ENCODE measurements at places on chromosomes 2 and 18. TPM values are rescaled to one million over a fixed set of nuclear protein-coding genes. Genes with fewer than 3 reads are reported as not detected.

Gene HK2
- 175 TPM for total RNA-seq

Gene ARHGAP15
- not detected for total RNA-seq

Gene KANSL1L
- 8.7 TPM for total RNA-seq

Gene ALPP
- total RNA-seq: not detected

Gene RUFY4
- total RNA-seq: not detected

Gene GAREM1
- total RNA-seq: 10.0 TPM

Gene SRD5A2
- under 0.01 TPM for total RNA-seq

Gene EFHD1
- not detected for total RNA-seq

Gene SP5
- not detected for total RNA-seq

Gene ALPI
- not detected for total RNA-seq

Gene CNDP1
- not detected for total RNA-seq

Gene TUBA3E
- not detected for total RNA-seq

Gene KCNG2
- total RNA-seq: not detected

Gene BOLL
- total RNA-seq: not detected

Gene IL1F10
- not detected for total RNA-seq

Gene AMER3
- under 0.01 TPM for total RNA-seq

Gene SERPINB4
- 15.7 TPM for total RNA-seq

Gene HTR2B
- total RNA-seq: 0.13 TPM

Gene VWC2L
- total RNA-seq: not detected

Gene COL4A3
- total RNA-seq: under 0.01 TPM

Gene KCNS3
- 3.7 TPM for total RNA-seq

Gene PPP4R3B
- 57.7 TPM for total RNA-seq

Gene MYO7B
- not detected for total RNA-seq

Gene CIB4
- not detected for total RNA-seq

Gene ZSWIM2
- total RNA-seq: not detected

Gene AOX1
- total RNA-seq: 15.7 TPM

Gene DYSF
- total RNA-seq: under 0.01 TPM

Gene UGT1A8
- total RNA-seq: under 0.01 TPM

Gene KCNE4
- total RNA-seq: 0.26 TPM

Gene SETBP1
- 1.3 TPM for total RNA-seq

Gene TMEM37
- total RNA-seq: not detected

Gene GCKR
- not detected for total RNA-seq

Gene MOCOS
- total RNA-seq: 37.0 TPM

Gene ADI1
- 21.9 TPM for total RNA-seq

Gene AGXT
- total RNA-seq: not detected

Gene CXCR1
- not detected for total RNA-seq

Gene NTSR2
- total RNA-seq: not detected

Gene TTN
- under 0.01 TPM for total RNA-seq

Gene SLC9A2
- total RNA-seq: under 0.01 TPM

Gene UGT1A4
- 2.9 TPM for total RNA-seq

Gene GKN1
- total RNA-seq: not detected

Gene CPO
- total RNA-seq: 0.13 TPM

Gene CD8A
- under 0.01 TPM for total RNA-seq

Gene SPRED2
- total RNA-seq: 3.4 TPM

Gene CCDC74B
- 0.38 TPM for total RNA-seq

Gene UGGT1
- total RNA-seq: 49.8 TPM

Gene CAPN14
- total RNA-seq: 35.1 TPM

Gene TCF23
- under 0.01 TPM for total RNA-seq

Gene POTEC
- under 0.01 TPM for total RNA-seq

Gene HOXD11
- total RNA-seq: not detected

Gene MAP3K19
- not detected for total RNA-seq

Gene GPBAR1
- under 0.01 TPM for total RNA-seq

Gene SYT4
- total RNA-seq: not detected

Gene GALR1
- total RNA-seq: not detected

Gene PRSS56
- not detected for total RNA-seq

Gene ABCG8
- total RNA-seq: under 0.01 TPM
